GM10248 (cell line): ENCODE measurements at places on chromosomes 1 and 21.

- DNase-seq: no peak
Measured at GRCh38 chr1:223843934-223844786, 1.6 kb downstream of the TP53BP2 start.

DNA sequence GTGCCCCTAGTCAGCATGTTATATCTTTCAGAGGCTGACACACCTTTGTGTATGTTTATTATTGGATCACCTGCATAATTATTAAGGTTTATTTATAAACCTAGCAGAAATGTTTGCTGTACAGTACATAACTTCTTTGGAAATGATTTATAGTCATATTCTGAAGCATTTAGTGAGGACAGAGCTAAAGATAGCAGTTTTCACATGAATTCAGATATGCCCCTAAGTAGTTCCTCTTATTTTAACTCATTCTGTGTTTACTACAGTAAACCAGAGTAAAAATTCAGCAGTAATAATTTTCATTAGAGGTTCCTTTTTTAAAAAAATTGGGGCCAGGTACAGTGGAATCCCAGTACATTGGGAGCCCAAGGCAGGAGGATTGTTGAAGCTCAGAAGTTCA lies 21.4 kb upstream of the BMP8A start:
- DNase-seq: no peak

- DNase-seq: no peak
Measured at GRCh38 chr1:21110163-21110562, 66.5 kb downstream of the EIF4G3 start.

DNA sequence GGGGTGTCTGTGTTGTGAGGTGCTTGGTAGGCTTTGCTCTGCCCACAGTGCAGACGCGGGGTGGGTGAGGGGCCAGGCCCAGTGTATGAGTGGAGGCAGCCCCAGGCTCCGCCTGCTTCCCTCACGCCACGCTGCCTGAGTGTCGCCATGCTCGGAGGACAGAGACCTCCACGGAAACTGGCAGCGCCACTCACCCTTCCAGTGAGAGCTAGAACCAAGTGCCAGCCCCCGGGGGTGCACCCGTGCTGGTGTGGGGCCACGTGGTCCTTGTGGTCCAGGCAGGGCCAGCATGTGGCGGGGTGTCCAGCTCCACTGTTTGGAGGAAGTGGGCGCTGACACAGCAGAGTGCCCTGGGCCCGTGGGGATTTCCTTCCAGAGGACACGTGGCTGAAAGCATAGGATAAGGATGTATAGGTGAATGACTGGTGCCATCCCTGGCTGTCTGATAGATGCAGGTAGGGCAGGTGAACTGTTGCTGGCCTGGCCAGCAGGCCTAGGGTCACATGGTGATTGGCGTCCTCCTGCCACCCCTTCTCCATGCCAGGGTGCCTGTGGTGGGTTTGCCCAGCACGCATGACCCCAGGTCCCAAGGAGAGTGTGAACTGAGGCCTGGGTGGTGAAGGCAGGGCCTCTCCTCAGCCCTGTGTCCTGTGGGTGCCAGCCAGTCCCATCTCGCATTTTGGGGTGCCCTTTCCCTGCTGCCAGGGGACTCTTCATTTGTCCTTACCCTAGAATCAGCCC lies 3.8 kb downstream of the LRRC3 start:
- DNase-seq: no peak

- DNase-seq: no peak
Measured at GRCh38 chr1:231929311-231929710, 302.7 kb downstream of the DISC1 start.

GRCh38 chr21:32015461-32016139 lies 142.8 kb downstream of the HUNK start:
- DNase-seq: no peak

- no peak for DNase-seq
Measured at GRCh38 chr1:2493218-2493617, 17.1 kb downstream of the PLCH2 start.
